ENCODE measurements at places on chromosomes 1 and 21.

GRCh38 chr1:25806418-25806817, 6.4 kb downstream of the SELENON start:
- no peak for DNase-seq

- no peak for DNase-seq
Measured at GRCh38 chr1:115099693-115100050, 10.4 kb upstream of the TSPAN2 start.

DNA sequence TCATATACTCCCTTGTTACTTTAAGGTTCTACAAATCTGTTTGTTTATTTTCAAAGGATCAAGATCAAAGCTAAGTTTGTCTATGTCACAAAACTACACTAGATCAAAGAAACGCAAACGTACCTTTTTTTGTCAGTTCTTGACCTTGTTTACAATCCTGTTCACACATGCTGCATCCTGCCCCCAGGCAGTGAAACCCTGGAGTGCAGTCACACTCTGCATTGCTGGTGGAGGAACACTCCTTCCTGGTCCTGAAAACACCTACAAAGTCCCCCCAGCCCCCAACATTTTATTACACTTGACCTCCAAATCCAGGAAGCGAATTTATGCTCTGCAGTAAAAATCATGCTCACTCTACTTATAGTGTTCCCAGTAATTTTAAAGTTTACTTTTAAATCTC, 2.6 kb downstream of the TNFRSF9 start:
- DNase-seq: no peak

DNA sequence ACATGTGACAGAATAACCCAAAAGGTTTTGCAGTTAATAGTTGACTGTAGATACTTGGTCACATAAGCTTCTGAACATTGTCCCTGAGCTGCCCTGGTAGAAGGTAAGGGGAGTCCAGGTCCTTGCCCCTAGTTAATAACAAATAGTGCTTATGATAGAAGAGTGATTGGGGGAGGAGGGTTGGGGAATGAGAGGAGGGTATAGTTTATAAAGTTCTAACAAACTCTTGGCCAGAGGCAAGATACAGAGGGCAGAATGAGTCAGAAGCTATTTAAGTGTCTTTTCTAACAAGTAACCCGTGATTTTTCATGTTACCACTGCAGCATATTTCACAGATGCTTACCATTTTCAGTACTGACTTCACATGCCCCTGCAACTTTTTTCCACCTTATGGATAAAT, 26.7 kb upstream of the MYOCOS start:
- no peak for DNase-seq

- no peak for DNase-seq
Measured at GRCh38 chr21:42567861-42568260, 54.2 kb downstream of the SLC37A1 start.

DNA sequence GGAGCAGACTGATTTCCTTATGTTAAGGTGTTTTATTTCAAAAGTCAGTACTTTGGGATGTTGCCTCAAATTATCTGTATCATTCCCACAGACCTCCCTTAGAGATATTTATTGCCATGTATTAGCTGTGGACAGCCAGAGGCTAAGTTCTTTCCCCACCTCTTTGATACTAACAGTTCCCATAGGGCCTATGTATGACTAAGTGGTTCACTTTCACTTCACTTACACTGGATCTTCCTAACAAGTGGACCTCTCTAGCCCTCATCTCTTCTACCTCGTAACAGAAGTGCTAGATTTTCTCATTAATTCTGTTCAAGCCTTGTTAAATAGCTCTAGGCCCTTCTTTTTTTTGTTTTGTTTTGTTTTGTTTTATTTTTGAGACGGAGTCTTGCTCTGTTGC, 6.2 kb downstream of the TRAF5 start:
- no peak for DNase-seq

DNA sequence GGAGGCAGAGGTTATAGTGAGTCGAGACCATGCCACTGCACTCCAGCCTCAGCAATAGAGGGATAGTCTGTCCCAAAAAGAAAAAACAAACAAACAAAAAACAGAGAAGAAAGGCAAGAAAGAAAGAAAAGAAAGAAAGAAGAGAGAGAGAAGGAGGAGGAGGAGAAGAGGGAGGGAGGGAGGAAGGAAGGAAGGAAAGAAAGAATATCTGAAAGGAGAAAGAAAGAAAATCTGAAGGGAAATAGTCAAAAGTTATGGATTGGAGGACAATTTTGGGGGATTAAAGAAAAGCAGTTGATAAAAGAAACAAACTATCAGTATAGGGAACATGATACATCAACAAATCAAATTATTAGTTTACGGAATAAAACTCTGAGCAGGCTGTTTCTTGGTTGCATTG, 67.4 kb upstream of the TBX15 start:
- no peak for DNase-seq

DNA sequence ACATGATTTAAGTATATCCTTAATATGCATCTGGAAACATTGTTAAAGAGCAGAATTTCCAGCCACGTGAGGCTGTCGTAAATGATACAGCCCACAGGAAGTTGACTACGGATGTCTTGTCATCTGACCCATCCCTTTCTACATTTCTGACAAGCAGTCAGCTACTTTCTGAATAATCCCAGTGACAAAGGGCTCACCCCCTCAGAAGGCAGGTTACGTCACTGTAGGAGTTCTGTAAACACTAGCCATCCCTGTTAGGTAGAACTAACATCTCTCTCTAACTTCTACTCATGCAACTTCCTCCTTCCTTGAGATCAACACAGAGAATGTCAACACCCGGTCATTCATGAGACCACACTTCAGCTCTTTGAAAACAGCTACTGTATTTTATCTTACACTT, 259.2 kb downstream of the GREM2 start:
- DNase-seq: no peak

GRCh38 chr1:41492341-41492848, 7.9 kb upstream of the EDN2 start:
- no peak for DNase-seq

GRCh38 chr1:37724575-37724974, 32.3 kb downstream of the CDCA8 start:
- DNase-seq: no peak

GRCh38 chr1:221089273-221089672, 210.0 kb downstream of the HLX start:
- DNase-seq: no peak

GRCh38 chr1:201354151-201354900, 23.2 kb downstream of the TNNT2 start:
- DNase-seq: no peak

DNA sequence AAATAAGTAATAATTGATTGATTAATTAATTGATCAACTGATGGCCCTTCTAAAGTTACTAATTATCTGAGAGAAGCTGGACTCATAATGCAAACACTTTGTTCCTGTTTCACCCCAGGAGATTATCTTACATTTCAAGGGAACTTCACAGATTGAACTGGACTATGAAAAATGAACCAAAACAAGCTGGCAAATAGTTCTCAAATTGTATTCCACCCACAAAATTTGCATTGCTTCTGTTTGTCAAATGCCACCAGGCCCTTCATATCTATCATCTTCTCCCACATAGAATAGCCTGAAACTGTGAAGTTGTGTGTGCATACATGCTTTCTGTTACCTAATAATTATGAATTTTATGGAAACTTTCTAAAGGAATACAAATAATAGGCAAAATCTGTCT, 104.0 kb downstream of the ZNF281 start:
- DNase-seq: no peak
